ENCODE measurements at places on chromosomes 3 and 15.

- no peak for DNase-seq
Observed at GRCh38 chr3:143245692-143246091, 126.1 kb downstream of the CHST2 start.

DNA sequence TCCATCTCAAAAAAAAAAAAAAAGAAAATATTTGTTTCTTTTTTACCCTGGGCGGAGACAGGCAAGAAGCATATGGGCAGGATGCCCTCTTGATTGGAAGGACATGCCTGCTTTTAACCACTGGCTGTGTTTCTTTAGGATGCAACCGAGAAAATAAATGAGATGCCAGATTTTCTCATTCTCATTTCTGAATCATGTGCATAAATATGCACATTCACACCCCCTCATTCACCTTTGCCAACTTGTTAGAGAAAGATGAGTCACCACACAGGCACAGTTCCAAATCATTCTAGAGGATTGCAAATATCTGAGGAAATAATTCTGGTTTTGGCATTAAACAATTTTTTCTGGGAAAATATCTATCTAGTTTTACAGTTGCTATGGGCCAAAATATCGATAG is 3.3 kb downstream of the LIPH start:
- no peak for DNase-seq

GRCh38 chr3:46442576-46443530 is 21.9 kb downstream of the LTF start:
- no peak for DNase-seq

DNA sequence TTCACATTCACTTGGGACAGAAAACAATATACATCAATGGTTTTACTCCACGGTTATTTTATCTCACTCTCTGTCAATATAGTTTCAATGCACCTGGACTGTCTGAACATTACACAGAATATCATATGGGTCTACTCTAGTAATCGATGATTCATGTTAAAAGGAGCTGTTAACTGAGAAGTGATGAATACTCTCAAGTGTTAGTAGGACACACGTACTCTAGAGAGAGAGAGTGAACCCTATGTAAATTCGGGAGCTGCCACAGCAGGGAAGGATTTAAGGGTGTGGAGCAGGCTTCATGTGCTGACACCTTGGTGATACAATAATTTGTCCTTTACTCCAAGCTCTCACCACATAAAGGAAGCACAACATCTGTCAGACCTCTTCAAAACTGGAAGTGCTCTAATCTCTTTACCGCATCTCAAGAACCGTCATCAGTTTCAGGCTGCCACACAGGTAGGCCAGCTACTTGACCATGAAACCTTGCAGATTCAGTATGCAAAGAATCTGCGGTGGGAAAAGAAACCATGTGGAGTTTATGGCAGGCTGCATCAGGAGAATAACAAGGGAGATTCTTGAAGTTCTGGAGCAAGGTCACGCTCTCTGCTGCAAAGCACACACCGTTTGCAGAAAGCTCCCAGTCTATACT is 199.2 kb upstream of the TMC3 start:
- no peak for DNase-seq

DNA sequence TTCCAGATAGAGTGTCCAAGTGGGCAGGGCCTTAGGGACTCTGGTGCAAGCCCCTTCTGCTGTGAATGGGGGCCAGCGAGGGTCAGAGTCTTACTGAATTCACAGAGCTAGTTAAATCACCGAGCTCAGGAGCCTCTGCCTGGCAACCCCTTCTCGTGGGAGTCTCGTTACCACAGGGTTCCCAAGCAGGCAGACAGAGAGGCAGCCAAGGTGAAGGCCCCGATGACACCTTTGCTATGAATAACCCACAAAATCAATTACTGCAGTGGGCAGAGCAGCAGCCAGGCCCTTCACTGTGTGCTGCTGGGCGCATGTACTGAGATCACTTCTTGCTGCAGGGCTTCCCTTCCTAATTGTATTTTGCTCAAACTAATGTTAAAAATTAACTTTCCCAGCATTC is 56.9 kb downstream of the SPSB4 start:
- no peak for DNase-seq

GRCh38 chr15:85381850-85382751 is 1.7 kb downstream of the AKAP13 start:
- no peak for DNase-seq

GRCh38 chr3:140052771-140053702 is 118.1 kb downstream of the CLSTN2 start:
- no peak for DNase-seq
